ENCODE measurements at places on chromosomes 2 and 18. TPM values are rescaled to one million over a fixed set of nuclear protein-coding genes. Genes with fewer than 3 reads are reported as not detected.

Gene EFR3B
- 0.10 TPM for total RNA-seq

Gene CHRNG
- total RNA-seq, result not detected

Gene PRKAG3
- total RNA-seq, result not detected

Gene GNLY
- not detected for total RNA-seq

Gene ANO7
- 8.0 TPM for total RNA-seq

Gene PGAP1
- total RNA-seq, result 3.9 TPM

Gene CKAP2L
- total RNA-seq, result 42.5 TPM

Gene CFC1
- total RNA-seq, result not detected

Gene SMIM21
- not detected for total RNA-seq

Gene RFX8
- total RNA-seq, result not detected

GRCh38 chr2:122705746-122706145 is 950.3 kb downstream of the TSN start:
- DNase-seq, result no peak

- DNase-seq, result no peak
Measured at GRCh38 chr2:164839914-164840457, 1.6 kb downstream of the COBLL1 start.

- DNase-seq, result no peak
Measured at GRCh38 chr2:206217166-206217565, 57.3 kb upstream of the ZDBF2 start.

- no peak for DNase-seq
Measured at GRCh38 chr2:88165332-88166003, 4.7 kb upstream of the THNSL2 start.

GRCh38 chr2:141513853-141514252 is 617.0 kb downstream of the LRP1B start:
- DNase-seq, result no peak

DNA sequence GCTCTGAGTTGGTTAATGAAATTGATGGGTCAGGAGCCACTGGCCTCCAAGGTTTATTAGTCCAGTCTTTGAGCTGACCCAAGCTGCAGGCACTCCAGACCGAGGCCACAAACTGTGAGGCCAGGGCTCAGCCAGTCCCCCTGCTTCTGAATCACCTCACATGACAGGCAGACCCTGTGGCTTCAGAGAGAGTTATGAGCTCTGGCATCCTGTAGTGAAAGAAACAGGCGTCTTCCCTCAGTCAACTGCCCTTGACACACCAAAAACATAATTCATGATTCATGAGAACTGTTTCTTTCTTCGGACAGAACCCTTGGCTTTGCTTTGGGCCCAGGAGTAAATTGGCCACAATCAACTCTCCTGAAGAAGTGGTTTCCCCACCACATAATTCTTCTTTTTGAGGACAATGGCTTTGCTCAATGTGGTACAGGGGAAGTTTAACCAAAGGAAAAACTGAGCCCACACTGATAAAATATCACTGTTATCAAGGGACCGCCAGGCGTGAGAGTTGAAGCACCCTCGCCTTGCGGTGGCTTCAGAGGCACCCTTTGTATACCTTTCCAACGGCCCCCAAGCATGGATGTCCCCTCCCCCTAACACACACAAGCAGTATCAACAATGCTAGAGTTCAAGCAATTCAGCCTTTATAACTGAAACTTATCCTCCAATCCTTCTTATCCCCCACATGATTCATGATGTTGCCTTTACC is 226.9 kb downstream of the CYRIA start:
- DNase-seq, result no peak

- DNase-seq, result no peak
Measured at GRCh38 chr18:11874676-11875075, 23.5 kb downstream of the CHMP1B start.

DNA sequence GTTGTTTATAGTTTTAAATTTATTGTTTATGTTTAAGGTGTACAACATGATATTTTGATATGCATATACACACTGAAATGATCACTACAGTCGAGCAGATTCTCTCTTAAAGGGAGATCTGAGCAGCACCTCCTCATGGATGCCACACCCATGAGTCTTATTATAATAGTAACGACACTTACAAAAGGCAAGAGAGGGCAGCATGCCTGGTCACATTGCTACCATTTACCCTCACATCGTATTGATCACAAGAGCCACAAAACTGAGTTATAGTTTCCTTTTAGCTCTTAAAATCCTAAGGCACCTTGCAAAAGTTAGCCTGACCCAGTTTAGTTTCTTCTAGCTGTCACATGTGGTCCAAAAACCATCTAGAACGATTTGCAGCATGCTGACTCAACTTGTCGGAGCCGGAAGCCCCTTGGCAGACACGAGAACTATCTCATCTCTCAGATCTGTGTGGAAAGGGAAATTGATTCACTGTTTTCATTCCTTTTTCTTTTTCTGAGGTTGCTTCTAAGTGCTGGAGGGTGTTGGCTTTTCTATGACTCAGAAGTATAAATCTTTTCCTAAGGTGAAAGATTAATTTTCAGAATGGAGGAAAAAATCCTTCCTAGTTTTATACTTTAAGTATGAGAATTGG is 85.3 kb downstream of the CDC42EP3 start:
- DNase-seq, result no peak

DNA sequence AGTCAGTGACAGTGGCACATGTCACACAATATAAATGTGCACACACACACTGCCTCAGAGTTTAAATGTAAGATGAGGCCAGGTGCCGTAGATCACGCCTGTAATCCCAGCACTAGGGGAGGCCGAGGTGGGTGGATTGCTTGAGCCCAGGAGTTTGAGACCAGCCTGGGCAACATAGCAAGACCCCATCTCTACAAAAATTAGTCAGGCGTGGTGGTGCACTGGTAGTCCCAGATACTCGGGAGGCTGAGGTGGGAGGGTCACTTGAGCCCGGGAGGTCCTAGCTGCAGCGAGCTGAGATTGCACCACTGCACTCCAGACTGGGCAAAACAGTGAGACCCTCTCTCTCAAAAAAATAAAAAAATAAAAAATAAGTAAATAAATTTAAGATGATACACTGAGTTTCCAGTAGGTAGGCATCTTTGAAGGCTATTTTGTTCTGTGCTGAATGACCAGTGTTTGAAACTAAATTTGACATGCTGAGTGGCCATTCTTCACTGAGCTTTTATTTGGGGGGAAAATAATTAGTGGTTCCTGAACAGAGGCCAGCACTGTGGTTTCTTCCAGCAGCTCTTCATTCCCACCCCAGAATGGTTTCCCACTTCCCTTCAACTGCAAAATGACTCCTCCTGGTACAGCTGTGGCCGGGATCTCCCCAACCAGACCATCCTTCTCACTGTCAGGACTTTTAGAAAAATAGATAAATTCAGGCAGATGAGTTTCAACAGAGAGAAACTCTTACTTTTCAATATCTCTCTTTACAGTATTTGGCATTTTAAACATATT is 44.9 kb downstream of the PSMG2 start:
- DNase-seq, result no peak

DNA sequence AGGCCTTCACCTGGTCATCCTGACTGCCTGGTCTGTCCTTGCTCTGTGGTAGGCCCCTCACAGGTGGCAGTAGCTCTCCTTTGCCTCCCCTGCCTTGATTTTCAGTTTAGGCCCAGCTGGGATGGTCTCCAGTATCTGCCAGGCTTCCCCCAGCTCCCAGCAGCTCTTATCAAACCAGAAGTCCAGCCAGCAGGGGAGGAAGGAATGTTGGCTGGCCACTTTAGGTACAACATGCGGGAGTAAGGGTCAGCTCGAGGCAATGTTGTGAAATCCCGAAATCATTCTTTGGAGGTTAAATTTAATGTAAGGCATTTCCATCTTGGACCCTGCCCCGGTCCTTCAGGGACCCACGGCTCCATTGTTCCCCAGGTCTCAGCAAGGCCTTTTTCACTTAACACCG is 16.8 kb downstream of the ATP6V1C2 start:
- DNase-seq, result no peak

GRCh38 chr2:150134223-150134857 is 353.1 kb downstream of the RND3 start:
- DNase-seq, result no peak

DNA sequence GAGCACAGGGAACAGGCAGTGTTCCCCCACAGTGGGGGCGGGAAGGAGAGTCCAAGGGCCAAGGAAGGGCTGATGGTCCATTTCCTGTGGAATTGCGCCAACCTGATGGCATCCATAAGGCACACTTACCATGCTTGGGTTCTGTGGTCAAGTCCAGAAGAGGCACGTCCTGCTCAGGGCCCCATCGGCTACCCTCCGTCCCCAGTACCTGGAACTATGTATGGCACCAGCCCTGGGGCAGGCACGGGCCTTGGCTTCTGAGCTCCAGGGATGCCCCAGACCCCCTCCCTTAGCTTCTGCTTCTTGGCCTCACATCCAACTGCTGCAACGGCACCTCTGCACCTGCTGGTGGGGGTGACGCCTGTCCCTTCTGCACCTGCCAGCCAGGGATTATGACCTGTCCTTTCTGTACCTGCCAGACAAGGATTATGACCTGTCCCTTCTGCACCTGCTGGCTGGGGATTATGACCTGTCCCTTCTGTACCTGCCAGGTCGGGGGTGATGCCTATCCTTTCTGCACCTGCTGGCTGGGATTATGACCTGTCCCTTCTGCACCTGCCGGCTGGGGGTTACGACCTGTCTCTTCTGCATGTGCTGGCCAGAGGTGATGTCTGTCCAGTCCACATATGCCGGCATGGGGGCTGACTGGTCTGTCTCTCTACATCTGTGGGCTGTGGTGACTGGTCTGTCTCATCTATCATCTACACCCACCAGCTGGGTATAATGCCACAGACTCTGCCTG is 45.4 kb upstream of the SNTG2 start:
- no peak for DNase-seq

GRCh38 chr2:74238879-74239278 is 40.5 kb downstream of the MTHFD2 start:
- no peak for DNase-seq

DNA sequence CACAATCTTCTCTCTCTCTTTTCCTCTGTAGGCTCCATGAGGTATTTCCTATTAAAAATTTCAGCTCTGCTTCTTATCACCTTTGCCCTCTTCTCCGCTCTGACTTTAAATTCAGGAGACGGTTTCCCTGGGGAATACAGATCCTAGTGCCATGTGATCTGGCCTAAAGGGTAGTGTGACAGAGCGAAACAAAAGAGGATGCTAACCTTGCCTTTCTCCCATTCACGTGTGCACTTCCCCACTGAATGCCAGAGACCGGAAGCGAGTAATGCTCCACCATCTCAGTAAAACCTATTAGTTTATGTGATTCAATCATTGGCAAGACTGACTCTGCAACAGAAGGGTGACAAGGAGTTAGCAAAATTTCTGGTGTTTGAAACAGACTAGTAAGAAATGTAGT is 358.3 kb downstream of the ZNF521 start:
- no peak for DNase-seq

GRCh38 chr2:129730979-129731378 is 248.5 kb upstream of the RAB6C start:
- DNase-seq, result no peak

GRCh38 chr18:3623769-3624545 is 174.0 kb downstream of the TGIF1 start:
- peak; percentile 88 for DNase-seq
